NCI-H526 treated with DMSO at 0.1 percent for 48 hours (cell line): ENCODE measurements at places on chromosomes 12 and 14.

DNA sequence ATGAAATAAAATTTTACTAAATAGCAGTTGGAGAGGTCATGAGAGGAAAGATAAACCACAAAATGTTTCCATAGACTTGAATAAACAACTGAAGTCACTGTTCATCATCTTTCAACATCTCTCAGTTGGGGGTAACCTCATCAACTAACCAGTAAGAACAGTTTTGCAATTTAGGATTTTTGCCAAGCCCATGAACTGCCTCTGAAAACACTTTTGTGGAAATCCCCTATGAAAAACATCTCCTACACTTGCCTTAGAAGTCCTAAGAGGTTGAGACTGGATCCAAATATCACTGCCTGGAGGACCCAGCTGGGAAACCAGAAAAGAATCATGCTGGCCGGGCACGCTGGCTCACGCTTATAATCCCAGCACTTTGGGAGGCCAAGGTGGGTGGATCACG is 273.1 kb downstream of the C12orf50 start:
- no peak for DNase-seq

GRCh38 chr12:27653661-27654060 is 42.6 kb upstream of the REP15 start:
- no peak for DNase-seq

DNA sequence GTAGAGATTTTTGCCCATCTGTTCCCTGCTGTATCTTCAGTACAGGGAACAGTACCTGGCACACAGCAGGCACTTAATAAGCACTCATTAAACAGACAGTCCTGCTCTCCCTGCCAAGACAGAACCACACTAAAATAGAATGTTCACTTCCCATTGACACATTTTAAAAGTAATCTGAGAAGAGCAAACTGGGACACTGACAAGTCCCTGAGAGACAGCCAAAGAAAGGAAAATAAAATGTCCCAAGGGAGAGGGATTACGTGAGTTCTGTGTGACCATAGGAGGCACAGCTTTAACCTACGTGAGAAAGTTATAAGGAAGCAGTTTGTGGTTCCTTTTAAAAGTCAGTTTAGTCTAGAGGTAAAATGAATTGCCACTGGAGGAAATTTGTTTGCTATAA is 43.9 kb upstream of the SYCP3 start:
- DNase-seq: no peak

DNA sequence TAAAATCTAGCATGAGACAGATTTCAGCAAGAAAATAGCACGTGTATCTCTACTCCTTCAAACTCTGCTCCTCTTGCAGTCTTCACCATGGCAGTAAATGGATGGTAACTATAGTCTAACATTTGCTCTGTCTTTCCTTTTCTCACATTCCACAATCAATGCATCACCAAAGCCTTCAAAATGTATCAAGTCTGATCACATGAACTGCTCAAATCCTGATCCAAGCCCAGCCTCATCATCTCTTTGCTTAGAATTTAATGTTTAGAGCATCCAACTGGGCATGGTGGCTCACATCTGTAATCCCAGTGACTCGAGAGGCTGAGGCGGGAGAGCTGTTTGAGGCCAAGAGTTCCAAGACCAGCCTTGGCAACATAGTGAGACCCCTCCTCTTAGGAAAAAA is 45.9 kb downstream of the CDK17 start:
- DNase-seq: no peak

DNA sequence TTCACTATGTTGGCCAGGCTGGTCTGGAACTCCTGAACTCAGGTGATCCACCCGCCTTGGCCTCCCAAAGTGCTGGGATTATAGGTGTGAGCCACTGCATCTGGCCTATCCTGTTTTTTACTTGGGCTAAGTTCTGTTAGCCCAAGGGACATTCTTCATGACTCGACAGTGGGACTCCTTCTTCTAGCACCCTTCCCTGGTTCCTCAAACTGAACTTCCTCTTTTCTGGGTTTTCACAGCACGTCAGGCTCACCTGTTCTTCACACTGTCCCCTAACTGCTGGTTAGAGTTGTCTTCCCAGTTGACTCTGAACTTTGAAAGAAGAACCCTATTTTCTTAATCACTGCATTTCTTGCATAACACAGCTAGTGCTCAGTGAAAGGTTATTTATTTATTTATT is 22.5 kb downstream of the CABP1 start:
- DNase-seq: no peak
